ENCODE measurements at places on chromosomes 2 and 18.
A peak's percentile ranks its signal among the peaks of the same experiment; 100 is the strongest.

DNA sequence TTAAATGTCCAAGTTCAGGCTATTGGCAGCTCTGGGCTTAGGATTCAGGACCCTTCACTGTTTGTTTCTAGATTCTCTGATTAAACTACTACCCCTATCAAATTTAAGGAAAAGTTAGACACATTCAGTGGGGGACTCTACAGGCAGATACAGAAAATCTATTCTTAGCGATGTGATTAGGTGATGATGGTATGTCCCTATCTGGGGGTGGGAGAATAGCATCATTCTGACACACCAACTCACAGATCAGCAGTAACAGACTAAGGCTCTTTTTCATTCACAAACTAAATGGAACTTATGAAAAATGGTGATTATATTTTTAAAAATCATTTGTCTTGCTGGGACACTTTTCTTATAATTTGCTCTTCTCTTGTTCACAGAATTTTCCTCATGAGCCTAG is 232.9 kb upstream of the CDH2 start:
- DNase-seq, result no peak

GRCh38 chr2:135999899-136000298 is 14.5 kb upstream of the DARS1 start:
- DNase-seq, result no peak

GRCh38 chr18:12886498-12887126 is 2.6 kb upstream of the PTPN2 start:
- DNase-seq, result peak; percentile 21

DNA sequence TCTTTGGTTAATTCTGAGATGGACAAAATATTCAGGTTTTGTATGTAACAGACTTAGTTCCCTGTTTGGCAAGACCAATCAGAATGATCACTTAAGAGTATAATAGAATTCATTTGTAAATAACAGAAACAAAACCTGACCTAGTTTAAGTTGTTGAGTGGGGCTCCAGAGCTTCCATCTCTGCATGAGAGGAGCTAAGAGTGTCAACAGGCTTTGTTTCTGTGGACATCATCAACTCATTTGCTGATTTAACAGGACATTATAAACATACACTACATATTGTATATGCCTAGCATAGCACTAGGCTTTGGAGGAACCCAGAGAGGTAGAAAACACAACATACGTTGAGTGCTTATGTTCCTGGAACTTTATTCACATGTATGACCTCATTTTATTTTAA is 75.3 kb upstream of the TRIB2 start:
- no peak for DNase-seq

GRCh38 chr18:12474146-12474545 is 66.4 kb downstream of the PRELID3A start:
- DNase-seq, result no peak

GRCh38 chr2:232538671-232539070 is 821 bp upstream of the CHRNG start:
- DNase-seq, result no peak

DNA sequence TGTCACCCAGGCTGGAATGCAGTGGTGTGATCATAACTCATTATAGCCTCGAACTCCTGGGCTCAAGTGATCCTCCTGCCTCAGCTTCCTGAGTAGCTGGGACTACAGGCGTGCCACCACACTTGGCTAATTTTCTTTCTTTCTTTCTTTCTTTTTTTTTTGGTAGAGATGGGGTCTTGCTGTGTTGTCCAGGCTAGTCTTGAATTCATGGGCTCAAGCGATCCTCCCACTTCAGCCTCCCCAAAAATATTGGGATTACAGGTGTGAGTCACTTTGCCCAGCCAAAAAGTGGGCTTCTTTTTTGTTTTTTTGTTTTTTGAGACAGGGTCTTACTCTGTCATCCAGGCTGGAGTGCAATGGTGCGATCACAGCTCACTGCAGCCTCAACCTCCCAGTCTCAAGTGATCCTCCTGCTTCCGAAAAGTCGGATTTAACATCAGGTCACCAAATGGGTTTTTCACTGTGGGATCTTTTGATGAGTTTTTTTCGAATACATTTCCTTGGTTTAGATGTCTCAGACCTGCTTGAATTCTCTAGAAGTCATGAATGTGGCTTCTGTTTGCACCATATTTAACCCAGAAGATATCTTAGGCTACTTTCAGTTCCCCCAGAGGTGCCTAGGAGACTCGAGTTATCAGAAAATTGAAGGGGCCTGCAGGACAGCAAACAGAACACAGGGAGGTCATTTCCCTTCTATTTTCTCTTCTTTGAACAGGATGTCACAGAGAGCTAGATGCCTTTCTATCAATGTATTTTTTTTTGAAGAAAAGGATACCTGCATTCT is 8.9 kb downstream of the RAB31 start:
- DNase-seq, result no peak

- DNase-seq, result no peak
Measured at GRCh38 chr2:6355886-6356761, 509.6 kb downstream of the CMPK2 start.

- no peak for DNase-seq
Measured at GRCh38 chr2:27911458-27912210, 21.1 kb downstream of the BABAM2 start.

DNA sequence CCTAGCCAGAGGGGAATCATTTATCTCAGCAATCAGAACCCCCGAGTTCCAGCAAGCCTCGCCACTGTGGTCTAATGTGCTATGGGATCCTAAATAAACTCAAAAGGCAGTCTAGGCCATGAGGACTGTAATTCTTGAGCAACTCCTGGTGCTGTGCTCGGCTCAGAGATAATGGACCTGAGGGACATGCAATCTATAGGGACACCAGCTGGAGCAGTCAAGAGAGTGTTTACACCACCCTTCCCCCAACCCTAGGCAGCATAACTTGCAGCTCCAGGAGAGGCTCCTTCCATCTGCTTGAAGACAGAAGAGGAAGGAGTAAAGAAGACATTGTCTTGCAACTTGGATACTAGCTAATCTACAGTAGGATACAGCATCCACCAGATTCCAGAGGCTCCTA is 225.5 kb upstream of the KLHL14 start:
- DNase-seq, result no peak

- DNase-seq, result no peak
Measured at GRCh38 chr2:142617461-142617860, 260.0 kb upstream of the KYNU start.

GRCh38 chr18:78977637-78978348 is 1.8 kb upstream of the SALL3 start:
- DNase-seq, result no peak

- DNase-seq, result no peak
Measured at GRCh38 chr2:99688699-99689098, 198.9 kb upstream of the REV1 start.
